ENCODE measurements at places on chromosomes 7 and 10.

DNA sequence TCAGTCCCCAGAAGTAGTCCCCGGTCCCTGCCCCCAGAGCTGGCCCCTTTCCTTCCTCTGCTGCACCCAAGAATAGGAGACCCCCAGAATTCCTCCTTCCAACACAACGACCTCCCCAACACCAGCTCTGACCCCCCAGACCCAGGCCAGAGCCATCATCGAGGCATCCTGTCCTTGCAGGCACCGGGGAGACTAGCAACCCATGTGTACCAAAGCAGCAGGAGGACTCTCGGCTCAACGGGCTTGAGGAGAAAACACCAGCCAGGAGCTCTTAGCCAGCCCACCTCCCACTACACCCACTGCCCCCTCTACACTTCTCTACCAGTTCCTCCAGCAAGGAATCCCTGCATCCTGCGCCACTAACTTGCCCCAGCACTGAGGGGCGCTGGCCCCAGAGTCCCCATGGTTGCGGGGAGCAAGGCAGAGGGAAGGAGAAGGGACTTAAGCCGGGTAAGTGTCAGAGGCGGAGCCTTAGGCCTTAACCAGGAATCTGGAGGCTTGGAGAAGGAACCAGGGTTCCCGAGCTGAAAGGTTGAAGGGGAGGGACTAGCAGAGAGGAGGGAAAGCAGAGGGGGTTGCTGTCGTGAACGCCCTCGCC, 3.9 kb downstream of the GRID1 start:
- H3K4me1 ChIP-seq = peaks cover 17% of the 10 kb centered on the region
- H3K27ac ChIP-seq = no peak overlapping the region
- H3K4me3 ChIP-seq = no peak overlapping the region
- H3K36me3 ChIP-seq = no peaks in the 10 kb centered on the region
- peaks cover 25% of the 10 kb centered on the region for H3K27me3 ChIP-seq

DNA sequence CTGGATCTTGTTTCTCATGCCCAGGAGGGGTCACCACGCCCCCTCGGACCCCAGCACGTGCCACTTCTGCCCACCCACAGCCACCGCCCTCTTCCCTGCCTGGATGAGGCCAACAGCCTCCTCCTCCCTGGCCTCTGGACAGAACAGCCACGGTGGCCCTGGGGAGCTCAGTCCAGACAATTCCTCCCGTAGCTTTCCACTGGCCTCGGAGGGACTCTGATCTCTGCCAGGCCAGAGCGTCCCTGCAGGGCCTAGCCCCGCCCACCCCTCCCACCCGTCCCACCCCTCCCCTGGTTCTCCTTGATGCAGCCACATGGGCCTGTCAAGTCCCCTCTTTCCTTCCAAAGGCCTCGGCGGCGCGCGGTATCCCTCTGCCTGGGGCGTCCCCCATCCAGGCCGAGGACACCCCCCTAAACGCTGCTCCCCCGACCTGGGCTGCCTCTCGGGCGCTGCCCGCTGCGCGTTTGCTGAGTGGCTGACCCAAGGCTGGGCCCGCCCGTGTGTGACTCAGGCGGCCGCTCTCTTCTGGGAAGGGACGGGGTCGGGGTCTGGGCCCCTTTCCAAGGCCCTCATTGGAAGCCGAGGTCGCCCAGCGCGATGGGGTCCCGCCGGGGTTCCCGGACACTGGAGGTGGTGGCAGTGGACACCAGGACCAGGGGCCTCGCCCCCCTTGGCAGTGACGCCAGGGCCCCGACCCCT, 557 bp downstream of the TMEM120A start:
- H3K4me1 ChIP-seq = peaks cover 14% of the 10 kb centered on the region
- H3K36me3 ChIP-seq = peaks cover 53% of the 10 kb centered on the region
- H3K4me3 ChIP-seq = peak overlapping the region; percentile 63
- peak; percentile 66 for DNase-seq

DNA sequence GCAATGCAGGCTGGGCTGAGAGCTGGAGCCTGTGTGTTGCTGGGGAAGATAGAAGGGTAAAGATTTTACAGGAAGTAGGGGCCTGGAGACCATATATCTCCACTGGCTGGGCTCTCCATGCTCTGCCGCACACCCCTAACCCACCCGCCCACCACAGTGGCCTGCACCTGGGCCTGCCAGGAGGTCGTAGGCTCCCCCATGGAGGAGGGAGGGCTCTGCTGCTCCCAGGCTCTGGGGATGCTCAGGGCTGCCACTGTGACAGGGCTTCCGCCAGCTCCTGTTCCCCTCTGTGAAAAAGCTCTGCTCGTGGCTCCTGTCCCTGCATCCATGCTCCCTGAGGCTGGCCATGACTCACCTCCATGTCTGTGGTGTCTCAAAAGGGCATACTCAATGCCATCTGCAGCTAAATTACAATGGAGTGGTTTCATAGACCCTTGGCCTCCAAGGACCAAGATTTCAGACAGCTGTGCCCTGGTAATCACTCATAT, 106.0 kb downstream of the CXCL12 start:
- no peak overlapping the region for H3K27ac ChIP-seq
- no peak overlapping the region for H3K4me3 ChIP-seq
- DNase-seq = no peak
- H3K36me3 ChIP-seq = no peaks in the 10 kb centered on the region
- H3K4me1 ChIP-seq = no peaks in the 10 kb centered on the region
- no peaks in the 10 kb centered on the region for H3K27me3 ChIP-seq

DNA sequence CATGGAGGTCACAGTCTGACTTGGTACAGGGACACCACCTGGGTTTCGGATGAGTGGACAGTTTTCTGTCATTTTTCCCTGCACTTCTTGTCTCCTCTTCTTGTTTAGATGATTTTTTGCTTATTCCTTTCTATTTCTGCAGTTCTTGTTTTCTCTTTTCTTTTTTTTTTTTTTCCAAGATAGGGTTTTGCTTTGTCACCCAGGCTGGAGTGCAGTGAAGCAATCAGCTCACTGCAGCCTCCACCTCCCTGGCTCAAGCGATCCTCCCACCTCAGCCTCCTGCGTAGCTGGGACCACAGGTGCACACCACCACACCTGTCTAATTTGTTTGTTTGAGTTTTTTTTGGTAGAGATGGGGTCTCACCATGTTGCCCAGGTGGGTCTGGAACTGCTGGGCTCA, 49.7 kb upstream of the RASGEF1A start:
- H3K27ac ChIP-seq = no peak overlapping the region
- H3K4me3 ChIP-seq = no peak overlapping the region
- no peaks in the 10 kb centered on the region for H3K27me3 ChIP-seq
- no peaks in the 10 kb centered on the region for H3K4me1 ChIP-seq
- DNase-seq = no peak

DNA sequence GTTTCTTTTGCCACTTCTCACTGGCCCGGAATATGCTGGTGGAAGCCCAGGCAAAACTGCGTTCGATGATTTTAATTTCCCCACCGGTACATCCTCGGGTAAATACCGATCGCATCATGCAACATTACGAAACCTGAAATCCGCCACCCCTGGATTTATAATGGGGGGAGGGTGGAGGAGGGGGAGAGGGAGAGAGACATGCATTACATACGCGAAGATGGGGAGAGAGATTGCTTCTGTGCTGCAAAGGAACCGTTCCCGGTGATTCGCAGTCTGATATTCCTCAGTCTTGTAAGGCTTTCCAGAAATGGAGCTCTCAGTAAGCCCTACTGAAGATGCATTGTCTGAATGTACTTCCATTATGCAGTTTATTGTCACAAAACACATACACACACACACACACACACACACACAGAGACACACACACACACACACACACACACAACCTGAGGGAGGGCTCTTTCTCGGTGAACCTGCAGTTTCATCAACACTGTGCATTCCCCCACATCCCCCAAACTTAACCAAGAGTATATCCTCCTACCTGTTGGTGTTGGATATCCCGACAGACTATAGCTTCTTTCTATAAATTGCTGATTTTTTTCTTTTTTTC, 741 bp downstream of the GPR85 start:
- DNase-seq = no peak
- H3K27me3 ChIP-seq = no peaks in the 10 kb centered on the region
- H3K4me3 ChIP-seq = peak overlapping the region; percentile 57
- H3K27ac ChIP-seq = no peak overlapping the region
- no peaks in the 10 kb centered on the region for H3K36me3 ChIP-seq
- peaks cover 12% of the 10 kb centered on the region for H3K4me1 ChIP-seq

DNA sequence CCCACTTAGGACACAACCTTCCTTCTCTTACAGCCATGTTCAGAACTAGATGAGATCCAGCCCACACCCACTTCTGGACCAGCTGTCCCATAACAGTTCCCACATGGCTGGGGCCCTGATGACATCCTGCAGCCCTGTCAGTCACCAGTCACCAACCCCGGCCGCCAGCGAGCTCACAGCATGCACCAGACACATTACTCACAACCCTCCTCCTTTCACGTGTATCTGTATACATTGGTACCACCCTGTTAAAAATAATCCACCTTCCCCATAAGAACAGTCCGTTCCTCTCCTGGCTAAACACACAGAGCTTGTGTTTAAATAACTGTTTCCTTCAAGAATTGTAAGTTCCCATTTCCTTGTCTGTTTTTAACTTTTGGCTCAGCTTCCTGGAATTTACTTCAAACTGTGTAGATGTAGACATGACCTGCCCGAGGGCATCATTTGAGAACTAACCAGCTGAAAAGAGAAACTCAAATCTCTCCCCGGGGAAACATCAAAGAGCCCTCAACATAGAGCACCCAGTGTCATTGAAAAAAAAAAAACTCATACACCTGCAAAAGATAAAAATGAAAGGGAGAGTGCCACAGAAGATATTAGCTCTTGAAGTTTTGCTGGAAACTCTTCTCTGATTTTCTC, 26.0 kb upstream of the PRLHR start:
- no peaks in the 10 kb centered on the region for H3K4me1 ChIP-seq
- 0 out of 2 replicates have a peak, but pooled peaks cover 6% of the 10 kb centered on the region for H3K27me3 ChIP-seq
- H3K27ac ChIP-seq = no peak overlapping the region
- no peak overlapping the region for H3K4me3 ChIP-seq
- no peak for DNase-seq
- no peaks in the 10 kb centered on the region for H3K36me3 ChIP-seq

DNA sequence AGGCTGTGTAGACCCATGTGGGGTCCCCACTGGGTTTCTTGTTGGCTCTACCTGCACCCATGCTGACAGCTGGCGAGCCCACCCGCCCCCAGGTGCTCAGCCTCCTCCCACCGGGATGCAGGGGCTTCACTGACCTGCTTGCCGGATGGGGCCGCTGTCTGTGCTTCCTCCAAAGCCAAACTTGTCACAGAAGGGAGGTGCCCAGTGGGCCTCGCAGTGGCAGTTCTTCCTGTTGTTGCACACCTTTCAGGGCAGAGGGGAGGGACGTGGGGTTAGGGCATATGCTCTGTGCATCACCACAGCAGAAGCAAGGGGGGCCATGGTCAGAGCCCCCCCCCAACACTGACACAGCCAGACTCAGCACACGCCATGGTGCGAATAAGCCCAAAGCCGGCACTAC, 146.5 kb downstream of the FANK1 start:
- no peak for DNase-seq
- no peak overlapping the region for H3K27ac ChIP-seq
- H3K36me3 ChIP-seq = no peaks in the 10 kb centered on the region

DNA sequence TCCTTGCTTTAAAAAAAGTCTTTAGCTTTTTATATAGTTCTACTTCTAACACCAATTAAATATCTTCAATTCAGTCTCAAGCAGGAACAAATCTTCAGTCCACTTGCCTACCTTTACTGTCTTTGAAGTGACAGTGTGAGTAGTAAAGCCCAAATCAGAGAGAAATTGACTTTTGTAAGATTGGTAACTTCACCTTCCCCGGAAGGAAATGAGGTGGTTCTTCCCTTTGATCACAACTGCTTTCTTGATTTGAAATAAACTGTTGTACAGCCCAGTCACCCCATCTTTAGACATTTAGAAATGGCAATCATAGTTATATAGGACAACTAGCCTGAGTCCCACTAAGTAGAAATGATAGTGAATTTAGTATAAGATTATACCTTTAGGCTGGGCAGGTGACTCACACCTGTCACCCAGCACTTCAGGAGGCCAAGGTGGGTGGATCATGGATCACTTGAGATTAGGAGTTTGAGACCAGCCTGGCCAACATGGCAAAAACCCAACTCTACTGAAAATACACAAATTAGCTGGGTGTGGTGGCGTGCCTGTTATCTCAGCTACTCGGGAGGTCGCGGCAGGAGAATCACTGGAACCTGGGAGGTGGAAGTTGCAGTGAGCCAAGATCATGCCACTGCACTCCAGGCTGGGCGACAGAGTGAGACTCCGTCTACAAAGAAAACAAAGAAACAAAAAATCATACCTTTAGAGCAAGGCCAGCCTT, 4.7 kb downstream of the FAS start:
- DNase-seq = no peak
- no peak overlapping the region for H3K27ac ChIP-seq
- H3K27me3 ChIP-seq = no peaks in the 10 kb centered on the region
- H3K4me1 ChIP-seq = peaks cover 28% of the 10 kb centered on the region

DNA sequence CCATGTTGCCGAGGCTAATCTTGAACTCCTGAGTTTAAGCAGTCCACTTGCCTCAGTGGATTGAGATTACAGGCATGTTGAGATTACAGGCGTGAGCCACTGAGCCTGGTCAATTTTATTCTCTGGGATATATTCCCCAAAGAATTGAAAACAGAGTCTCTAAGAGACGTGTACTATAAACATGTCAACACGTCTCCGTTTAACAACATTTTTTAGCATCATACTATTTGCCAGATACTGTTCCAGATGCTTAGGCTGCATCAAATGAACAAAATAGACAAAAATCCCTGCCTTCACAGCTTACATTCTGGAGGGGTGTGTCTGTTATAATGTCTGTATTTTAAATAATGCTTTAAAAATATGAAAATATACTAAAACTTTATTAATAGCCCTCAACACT, 54.1 kb upstream of the PRKG1 start:
- no peaks in the 10 kb centered on the region for H3K27me3 ChIP-seq
- H3K36me3 ChIP-seq = no peaks in the 10 kb centered on the region
- H3K4me3 ChIP-seq = no peak overlapping the region
- no peaks in the 10 kb centered on the region for H3K4me1 ChIP-seq
- no peak overlapping the region for H3K27ac ChIP-seq

DNA sequence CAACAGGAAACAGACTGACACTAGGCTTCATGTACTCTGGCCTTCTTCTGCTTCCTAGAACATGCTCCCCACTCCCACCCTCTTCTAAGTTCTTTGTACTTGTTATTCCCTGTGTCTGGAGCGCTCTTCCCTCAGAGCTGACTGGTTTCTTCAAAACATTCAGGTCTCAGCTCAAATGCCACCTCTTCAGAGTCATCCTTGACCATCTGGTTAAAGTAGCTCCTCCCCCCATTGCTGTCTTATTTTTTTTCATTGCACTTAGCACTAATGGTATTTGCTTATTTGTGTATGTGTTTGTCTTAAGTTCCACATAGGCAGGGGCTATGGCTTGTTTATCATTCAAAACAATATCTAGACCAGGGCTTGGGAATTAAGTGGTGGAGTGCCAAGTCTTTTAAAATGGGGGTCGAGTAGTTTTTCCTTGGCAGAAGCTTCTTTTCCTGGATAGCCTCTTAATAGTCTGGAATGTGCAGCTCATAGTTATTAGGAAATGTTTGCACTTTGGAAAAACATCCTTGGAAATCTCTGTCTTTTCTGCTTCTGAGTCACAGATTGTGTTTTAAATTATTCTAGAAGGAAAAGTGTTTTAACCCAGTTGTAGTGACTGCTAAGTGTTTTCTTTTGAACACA, 60.0 kb downstream of the RALA start:
- DNase-seq = peak; percentile 52
- no peak overlapping the region for H3K4me3 ChIP-seq
- peaks cover 29% of the 10 kb centered on the region for H3K4me1 ChIP-seq
- no peaks in the 10 kb centered on the region for H3K27me3 ChIP-seq
- H3K36me3 ChIP-seq = peaks cover 7% of the 10 kb centered on the region
- 0 out of 2 replicates have a peak overlapping the region, but pooled peaks have one; percentile 0 for H3K27ac ChIP-seq

Measured in SJSA1 (cell line).